H9 (cell line): ENCODE measurements at places on chromosomes 7 and 10. TPM values are rescaled to one million over a fixed set of nuclear protein-coding genes. Genes with fewer than 3 reads are reported as not detected.

- H3K27ac ChIP-seq = no peak overlapping the region
- no peaks in the 10 kb centered on the region for H3K27me3 ChIP-seq
- H3K4me1 ChIP-seq = peaks cover 9% of the 10 kb centered on the region; the same call in 1 of the 2 replicates
- no peaks in the 10 kb centered on the region for H3K36me3 ChIP-seq
- no peak overlapping the region for H3K4me3 ChIP-seq
- no peak for DNase-seq
Measured at GRCh38 chr7:77349141-77349540, 67.0 kb downstream of the GSAP start.

DNA sequence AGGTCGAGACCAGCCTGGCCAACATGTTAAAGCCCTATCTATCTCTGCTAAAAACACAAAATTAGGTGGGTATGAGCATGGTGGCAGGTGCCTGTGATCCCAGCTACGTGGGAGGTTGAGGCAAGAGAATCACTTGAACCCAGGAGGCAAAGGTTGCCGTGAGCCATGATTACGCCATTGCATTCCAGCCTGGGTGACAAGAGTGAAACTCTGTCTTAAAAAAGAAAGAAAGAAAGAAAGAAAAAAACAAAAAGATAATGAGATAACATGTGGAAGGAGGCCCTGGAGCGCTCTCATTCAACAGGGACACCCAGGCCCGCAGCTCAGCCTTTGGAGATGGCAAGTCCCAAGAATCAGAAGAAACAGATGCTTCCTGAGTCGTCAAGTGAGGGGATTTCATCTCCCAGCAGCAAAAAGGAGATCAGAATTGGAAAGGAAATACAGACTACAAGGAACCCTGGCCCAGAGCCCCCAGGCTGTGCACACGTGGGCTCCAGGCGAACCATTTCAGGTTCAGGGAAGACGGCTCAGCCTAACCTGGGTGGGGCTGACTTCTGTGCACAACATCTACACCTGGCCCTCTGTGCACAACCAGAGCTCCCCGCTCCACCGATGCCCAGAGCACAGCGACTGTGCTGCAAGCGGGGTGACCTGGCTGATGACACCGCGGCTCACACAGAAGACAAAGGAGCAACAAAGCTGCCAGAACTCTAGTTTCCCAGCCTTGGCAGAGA, 33.3 kb downstream of the GNA12 start:
- peaks cover 4% of the 10 kb centered on the region for H3K36me3 ChIP-seq
- H3K27me3 ChIP-seq = no peaks in the 10 kb centered on the region
- H3K27ac ChIP-seq = no peak overlapping the region
- H3K4me1 ChIP-seq = peaks cover 17% of the 10 kb centered on the region; the same call in 1 of the 2 replicates
- no peak overlapping the region for H3K4me3 ChIP-seq
- DNase-seq = no peak

DNA sequence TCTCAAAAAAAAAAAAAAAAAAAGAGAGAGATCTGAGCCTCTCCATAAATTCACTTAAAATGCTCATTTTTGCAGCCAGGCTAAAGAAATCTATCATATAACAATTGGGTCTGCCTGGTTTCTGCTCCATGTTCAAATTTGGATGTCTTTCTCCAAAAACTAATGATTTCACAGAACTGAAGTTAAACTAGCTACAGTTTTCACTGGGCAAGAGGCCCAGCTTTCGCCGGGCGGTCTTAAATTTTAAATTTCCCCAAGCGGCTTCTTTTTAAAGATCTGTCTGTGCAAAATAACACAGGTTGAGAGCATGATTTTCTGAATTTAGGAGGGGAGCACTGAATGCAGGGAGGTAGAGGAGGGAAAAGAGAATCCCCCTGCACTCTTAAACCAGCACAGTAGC, 603.4 kb downstream of the KCNMA1 start:
- H3K4me3 ChIP-seq = no peak overlapping the region
- no peaks in the 10 kb centered on the region for H3K27me3 ChIP-seq
- no peak overlapping the region for H3K27ac ChIP-seq
- H3K36me3 ChIP-seq = no peaks in the 10 kb centered on the region
- no peaks in the 10 kb centered on the region; the same call in 1 of the 2 replicates for H3K4me1 ChIP-seq

GRCh38 chr10:29617880-29618340, 16.9 kb downstream of the SVIL start:
- peaks cover 8% of the 10 kb centered on the region for H3K36me3 ChIP-seq
- H3K27ac ChIP-seq = no peak overlapping the region
- no peak overlapping the region for H3K4me3 ChIP-seq
- no peaks in the 10 kb centered on the region for H3K27me3 ChIP-seq

- H3K36me3 ChIP-seq = no peaks in the 10 kb centered on the region
- H3K4me1 ChIP-seq = no peaks in the 10 kb centered on the region
- H3K27ac ChIP-seq = no peak overlapping the region
- H3K27me3 ChIP-seq = peaks cover 17% of the 10 kb centered on the region; the same call in 1 of the 2 replicates
Measured at GRCh38 chr10:101019440-101019703, 11.6 kb downstream of the PDZD7 start.

ELFN1 gene
- total RNA-seq = 3.7 and 4.0 TPM in 2 replicates

PCDH15 gene
- total RNA-seq = 0.61 and 0.75 TPM in 2 replicates

TUBGCP2 gene
- 52.4 and 53.5 TPM in 2 replicates for total RNA-seq

PKD1L1 gene
- 0.17 and 0.18 TPM in 2 replicates for total RNA-seq

INHBA gene
- total RNA-seq = 1.6 and 1.7 TPM in 2 replicates

SLC39A12 gene
- total RNA-seq = not detected in 2 replicates

CEP55 gene
- 16.1 and 17.8 TPM in 2 replicates for total RNA-seq
